ENCODE measurements at places on chromosomes 2 and 18.

GRCh38 chr2:134124047-134124753, 129.7 kb upstream of the MGAT5 start:
- no peak for DNase-seq

GRCh38 chr2:135818937-135819610, 17.9 kb downstream of the LCT start:
- DNase-seq: no peak

DNA sequence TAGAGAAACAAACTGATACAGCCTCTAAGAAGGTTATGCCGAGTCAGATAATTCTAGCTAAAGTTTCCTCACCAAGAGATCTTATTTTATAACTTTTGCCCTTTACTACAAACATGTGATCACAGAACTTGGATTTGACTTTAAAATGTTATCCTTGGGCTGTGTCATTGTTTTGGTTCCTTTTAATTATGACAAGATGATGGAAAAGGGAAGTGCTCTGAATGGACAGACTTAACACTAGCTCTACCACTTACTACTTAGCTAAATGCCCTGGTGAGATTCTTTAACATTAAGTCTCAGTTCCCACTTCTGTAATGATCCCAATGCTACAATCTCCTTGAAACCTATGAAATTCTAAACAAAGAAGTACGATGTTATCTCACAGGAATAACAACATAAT, 69.9 kb downstream of the RTTN start:
- DNase-seq: peak; percentile 17

DNA sequence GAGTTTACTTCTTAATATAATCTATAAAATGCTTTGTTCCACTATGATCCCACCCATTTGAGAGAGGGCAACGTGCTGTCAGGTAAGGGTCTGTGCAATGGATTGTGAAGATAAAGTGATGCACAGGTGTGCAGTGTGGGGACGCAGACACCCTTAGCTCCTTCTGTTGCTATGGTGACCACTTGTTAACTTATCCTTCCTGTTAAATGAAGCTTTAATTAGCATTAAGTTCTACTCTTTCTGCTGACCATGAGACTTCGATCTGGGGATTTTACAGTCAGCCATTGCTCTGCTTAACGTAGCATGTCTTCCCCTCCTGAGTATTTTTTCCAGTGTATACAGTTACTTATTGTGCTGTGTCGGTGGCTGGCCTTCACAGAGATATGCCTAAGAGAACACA, 23.1 kb upstream of the ALKAL2 start:
- DNase-seq: no peak

- no peak for DNase-seq
Observed at GRCh38 chr2:236605345-236605734, 35.7 kb downstream of the ACKR3 start.

DNA sequence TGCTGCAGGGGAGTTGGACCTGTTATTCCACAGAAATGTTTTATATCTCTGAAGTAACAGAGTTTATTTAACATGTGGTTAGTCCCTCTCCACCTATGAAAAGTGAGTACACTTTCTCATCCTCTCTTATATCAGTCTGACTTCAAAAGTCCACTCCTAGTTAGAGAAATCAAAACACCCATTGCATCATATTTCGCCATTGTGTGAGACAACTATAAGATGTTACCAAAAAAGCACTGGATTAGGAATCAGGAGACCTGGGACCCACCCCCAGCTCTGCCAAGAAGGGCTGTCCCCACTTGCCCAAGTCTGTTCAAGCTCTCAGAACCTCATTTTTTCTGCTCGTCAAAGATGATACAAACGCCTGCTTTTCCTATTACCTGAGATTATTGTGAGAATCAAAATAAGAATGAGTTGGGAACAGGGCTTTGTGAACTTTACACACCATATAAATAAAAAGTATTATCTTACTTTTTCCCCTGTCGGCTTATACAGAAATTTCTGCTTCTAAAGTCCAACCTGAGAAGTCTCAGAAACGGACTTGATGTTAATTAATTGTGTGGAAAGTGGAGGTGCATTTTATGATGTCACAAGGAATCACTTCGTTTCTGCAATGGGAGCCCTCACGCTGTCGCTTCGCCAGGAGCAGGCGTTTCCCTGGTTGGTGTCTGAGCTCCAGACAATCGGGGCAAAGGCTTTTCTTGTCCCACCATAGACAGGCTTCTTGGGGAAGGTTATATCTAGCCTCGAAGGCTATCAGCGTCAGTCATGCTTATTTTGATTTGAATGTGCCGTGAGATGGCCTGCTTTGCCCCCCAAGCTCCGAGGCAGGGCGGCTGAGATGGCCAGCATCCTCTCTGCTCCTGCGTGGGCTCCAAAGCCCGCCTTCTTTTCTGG, 89.6 kb upstream of the ZNF516 start:
- no peak for DNase-seq

DNA sequence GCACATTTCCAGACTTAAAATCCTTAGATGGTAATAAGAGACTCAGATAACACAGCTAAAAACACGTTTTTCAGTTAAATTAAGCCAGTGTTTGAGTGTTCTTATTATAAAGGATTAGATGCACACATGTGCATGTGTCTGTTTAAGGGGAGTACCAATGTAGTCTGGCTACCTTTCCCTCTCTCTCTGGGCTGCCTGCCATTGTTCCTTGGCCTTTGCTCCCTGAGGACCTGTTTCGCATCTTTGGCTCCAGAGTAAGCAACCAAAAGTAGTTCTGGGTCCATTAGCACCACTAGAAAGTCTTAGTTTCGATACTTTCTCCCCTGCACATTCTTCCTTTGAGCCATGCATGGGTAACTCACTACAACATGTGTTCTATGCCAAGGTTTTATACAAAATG, 228.3 kb downstream of the TPGS2 start:
- DNase-seq: no peak

- no peak for DNase-seq
Observed at GRCh38 chr2:239957681-239958472, 67.3 kb downstream of the NDUFA10 start.

- no peak for DNase-seq
Observed at GRCh38 chr2:223513771-223514455, 88.2 kb downstream of the SCG2 start.

GRCh38 chr2:150859877-150860276, 372.4 kb upstream of the RND3 start:
- no peak for DNase-seq

Data from midbrain (tissue), 1 donor.